Coronary artery (tissue), 2 donors: ENCODE measurements at places on chromosomes 7 and 10.

- peak; percentile 76 for DNase-seq
These were observed 27.3 kb upstream of the IFRD1 start for GRCh38 chr7:112422842-112423496.

DNA sequence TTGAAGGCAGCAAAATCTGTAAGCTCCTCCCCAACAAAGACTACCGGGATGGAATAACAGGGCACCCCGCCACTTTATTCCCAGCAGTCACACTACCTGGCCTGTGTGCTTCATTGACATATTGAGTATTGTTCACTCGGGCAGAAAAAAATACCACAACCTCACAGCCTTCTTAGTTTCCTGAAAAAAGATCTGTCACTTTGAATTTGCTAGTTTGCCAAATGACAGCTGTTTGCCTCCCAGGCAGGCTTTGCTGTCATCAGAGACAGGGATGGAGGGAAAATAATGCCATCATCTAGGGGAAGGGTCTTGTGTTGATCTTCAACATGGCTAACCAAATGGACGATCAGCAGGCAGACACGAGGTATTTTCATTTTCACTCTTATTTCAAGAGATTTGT is 26.9 kb downstream of the BMPER start:
- no peak for DNase-seq

DNA sequence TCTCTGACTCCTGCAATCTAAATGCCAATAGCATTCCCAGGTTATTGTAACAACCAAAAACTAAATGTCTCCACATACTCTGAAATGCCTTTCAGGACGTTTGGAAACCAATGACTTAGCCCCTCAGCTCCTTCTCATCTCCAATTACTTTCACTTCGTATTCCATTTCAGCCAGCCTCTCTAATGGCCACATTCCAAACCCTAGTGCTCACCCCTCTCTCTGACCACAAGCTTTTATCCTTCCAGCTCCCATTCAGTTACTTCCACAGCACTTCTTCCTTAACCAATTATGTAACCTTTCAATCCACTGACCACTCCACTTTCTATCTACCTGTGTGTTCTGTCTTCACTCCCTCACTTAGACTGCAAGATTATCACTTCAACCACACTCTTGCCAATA is 4.3 kb downstream of the NOC3L start:
- no peak for DNase-seq

DNA sequence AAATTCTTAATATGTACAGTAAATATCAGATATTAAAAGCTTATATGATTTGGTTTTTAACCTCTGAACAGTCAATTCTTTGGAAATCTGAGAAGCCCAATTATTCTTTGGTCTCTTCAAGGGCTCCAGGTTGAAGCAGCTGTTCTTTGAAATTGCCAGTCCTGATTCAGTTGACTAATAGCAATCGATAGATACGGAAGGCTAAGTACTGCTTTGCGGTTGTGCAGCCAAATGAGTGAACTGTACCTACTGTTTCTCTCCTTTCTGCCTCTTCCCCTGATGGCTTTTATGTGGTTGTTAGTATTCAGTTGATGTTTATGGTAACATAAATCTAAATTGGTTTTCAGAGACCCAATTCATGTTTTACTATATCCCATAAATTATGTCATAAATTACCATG is 103.1 kb upstream of the RPA3 start:
- no peak for DNase-seq

- DNase-seq, result no peak
These were observed 703.5 kb upstream of the SEMA3D start for GRCh38 chr7:85890244-85890811.

DNA sequence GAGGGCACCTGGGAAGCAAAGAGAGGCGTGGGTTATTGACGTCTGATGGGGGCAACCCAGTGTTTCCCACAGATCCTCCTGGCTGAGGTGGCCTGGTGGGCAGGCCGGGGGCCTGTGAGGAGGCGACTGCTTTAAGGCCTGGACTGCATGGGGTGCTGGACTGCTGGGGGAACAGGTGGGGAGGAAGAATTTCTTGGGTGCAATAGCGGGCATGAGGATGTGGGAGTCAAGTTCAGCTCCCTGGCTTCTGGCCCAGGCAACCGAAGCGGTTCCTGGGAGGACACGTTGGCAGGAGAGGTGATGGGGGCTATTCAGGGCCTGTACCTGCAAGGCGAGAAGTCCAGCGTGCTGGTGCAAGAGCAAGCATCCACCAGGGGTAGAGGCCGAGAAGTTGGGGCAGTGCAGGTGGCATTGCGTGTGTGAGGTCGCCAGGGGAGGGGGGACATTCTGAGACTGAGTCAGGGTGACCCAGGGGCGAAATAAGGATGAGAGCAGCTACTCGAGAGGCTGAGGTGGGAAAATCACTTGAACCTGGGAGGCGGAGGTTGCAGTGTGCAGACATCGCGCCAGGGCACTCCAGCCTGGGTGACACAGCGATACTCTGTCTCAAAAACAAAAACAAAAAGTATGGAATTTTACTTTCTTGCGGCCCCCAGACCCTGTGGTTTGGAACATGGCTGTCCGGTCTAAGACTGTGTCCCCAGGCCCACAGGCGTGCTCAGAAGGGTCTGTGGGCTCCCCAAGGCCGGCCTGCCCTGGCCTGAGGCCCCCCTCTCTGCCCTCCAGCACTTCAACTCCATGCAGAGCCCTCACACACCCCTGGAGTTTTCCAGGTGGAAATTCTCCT is 53.6 kb upstream of the ELN start:
- no peak for DNase-seq

GRCh38 chr10:78953113-78953798 is 115.5 kb upstream of the ZMIZ1 start:
- no peak for DNase-seq

GRCh38 chr10:69367469-69367868 is 49.2 kb downstream of the TACR2 start:
- DNase-seq, result no peak

GRCh38 chr7:144415858-144416257 is 12.4 kb upstream of the NOBOX start:
- no peak for DNase-seq

GRCh38 chr10:13848520-13849445 is 262.0 kb downstream of the PRPF18 start:
- no peak for DNase-seq

GRCh38 chr7:17239683-17240521 is 58.5 kb upstream of the AHR start:
- no peak for DNase-seq
